ENCODE measurements at places on chromosomes 11 and 22.
A peak's percentile ranks its signal among the peaks of the same experiment; 100 is the strongest.

DNA sequence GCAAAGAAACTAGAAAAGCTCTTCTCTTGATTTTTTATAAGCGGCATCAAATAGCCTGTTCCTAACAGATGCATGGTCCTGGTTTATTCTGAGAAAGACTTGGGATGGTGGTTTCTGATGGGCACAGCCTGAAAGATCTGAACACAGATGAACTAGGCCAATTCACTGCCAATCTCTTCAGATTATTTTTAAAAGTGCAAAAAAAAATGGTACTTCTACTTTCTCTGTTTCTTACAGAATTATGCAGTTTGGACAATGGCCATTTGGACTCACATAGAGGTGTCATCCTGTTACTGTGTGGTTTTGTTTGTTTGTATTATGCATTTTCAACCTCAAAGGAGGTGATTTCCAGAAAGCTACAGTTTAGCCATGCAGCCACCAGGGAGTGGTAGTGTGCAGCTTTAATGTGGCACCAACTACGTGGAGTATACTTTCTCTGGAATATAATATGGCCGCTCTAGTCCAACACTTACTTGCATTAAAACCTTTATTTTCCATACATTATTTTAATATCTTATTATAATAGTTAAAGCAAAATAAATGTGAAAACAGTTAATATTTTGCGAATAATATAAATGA, 469.8 kb upstream of the KIRREL3 start:
- no peak for DNase-seq

DNA sequence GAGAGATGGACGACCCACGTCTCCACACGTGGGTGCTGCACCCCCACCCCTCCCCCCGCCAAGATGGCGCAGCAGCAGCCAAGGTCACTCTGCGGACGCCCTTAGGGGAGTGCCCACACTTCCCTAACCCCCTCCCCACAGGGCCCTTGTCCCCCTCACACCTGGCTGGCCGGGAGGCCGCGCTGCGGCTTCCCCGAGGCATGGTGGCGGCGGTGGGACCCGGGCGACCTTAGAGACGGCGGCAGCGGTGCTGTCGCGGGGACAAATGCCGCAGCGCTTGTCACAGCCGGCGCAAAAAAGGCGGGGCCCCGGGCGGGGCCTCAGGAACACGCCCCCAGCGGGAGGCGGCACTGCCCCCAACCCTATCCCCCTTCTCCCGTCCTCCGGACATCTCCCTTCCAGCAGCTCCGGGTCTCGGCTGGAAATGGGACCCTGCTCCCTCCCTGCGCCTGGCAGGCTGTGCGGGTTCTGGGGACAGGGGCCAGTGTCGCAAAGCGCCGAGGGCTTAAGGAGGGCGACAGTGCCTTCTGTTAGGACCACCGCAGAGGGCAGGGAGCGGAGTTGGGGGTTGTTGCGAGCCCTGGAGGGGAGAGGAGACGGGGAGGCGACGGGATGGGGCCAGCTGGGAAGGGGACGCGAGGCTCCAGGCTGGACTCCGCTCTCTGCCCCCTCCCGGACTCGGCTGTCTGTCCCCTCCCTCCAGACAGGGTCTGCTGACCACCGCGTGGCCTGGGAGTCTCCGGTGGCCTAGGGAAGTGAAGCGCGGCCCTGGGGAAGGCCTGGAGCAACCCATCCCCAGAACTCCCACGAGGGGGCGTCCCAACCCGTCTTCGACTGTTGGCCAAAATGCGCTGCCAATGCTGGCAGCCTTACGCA, at the start of gene CHCHD10:
CHCHD10 (minus strand) TSS at position 300 of the 876 bp plus-strand sequence; CDS start at position 202, 98 bp downstream.
- DNase-seq = peak; percentile 60

GRCh38 chr22:19424186-19424500, 7.4 kb downstream of the HIRA start:
- no peak for DNase-seq

DNA sequence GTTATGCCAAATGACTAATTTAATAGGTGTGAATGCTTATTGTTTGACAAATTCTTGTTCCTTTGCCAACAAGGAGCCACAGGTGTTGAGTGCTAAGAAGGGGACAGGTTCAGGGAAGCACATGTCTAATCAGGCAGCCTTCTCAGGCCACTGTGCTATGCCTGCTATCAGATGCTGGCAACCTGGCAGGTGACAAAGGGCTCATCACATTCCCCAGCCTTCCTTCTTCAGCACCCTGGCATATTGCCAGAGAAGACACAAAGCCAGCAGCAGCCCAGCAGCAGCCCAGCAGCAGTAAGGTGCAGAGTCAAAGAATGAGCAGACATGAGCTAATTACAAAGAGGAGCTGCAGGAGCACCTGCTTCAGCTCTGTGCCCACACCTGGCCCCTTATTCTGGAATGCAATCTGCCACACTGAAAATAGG, 68.2 kb downstream of the GUCY1A2 start:
- no peak for DNase-seq

DNA sequence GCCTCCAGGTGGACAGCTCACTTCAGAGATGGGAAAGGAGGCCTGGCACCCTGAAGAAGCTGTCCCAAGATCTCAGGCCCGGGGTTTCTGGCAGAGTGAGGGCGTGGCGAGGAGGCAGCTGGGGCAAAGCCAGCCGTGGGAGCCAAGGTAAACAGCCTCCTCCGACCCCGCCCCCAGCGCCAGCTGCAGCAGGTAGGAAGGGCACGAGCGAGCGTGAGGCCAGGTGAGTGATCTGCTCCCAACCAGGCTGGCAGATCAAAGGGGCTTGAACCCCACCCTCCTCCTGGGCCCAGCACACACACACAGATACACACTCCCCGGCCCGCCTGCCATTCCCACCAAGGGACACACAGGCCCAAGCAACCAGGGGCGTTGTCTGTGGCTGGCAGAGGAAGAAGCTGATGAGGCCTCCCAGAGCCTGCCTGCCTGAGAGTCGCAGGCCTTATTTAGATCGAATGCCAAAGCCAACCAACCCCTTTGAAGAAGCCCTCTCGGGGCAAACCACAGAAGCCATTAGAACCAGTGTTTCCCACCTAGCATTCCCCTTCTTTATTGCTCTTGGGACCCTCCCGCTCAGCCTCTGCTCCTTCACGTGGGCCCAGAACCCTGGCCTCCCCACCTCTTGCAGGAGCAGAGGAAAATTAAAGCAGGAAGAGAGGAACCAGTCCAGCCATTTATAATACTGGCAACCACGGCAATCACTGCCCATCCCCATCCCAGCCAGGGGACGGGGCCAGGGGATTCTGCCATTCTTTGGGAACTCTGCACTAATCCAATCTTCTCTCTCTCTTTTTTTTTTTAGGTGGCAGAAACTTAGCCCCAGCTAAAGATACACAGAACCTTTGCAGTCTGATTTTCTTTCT, 5.0 kb downstream of the PDGFB start:
- DNase-seq = no peak

GRCh38 chr11:57638005-57638781, 11.5 kb downstream of the YPEL4 start:
- no peak for DNase-seq

GRCh38 chr11:46296059-46296527, 18.6 kb downstream of the CREB3L1 start:
- DNase-seq = no peak

DNA sequence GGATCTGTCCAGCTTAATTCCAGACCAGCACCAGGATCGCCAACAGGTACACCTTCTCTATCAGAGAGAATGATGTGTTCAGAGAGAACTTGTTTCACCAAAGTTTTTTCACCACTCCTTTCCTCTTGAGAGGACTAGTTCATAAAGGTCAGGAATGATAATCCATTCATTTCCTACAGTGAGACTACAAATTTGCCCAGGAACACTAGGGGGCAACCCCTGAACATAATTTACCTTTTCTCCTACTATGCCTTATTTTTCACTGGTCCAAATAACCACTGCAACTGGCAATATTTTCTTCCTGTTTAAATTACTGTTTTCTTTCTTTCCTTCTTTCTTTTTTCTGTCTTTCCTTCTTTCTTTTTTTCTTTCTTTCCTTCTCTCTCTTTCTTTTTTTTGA, 22.5 kb downstream of the CAVIN3 start:
- no peak for DNase-seq

DNA sequence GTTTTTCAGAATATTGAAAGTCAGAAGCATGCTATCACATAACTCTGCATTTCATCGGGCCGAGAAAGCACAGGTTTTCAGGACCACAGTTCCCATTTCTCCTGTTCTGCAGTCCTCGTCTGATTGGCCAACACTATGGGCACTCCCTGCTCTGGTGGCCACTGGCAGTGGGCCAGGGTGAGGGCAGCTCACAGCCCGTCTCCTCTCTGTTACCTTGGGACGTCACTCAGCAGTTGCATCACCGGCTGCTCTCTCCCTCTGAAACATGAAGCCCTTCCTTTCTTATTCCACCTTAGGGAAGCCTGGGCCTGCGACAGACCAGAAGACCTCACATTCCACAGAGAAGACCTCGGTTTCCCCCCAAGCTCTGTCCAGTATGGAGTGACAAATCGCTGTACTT, 11.4 kb upstream of the MICAL3 start:
- DNase-seq = no peak

GRCh38 chr11:10659339-10660216, 34.0 kb downstream of the IRAG1 start:
- DNase-seq = no peak

DNA sequence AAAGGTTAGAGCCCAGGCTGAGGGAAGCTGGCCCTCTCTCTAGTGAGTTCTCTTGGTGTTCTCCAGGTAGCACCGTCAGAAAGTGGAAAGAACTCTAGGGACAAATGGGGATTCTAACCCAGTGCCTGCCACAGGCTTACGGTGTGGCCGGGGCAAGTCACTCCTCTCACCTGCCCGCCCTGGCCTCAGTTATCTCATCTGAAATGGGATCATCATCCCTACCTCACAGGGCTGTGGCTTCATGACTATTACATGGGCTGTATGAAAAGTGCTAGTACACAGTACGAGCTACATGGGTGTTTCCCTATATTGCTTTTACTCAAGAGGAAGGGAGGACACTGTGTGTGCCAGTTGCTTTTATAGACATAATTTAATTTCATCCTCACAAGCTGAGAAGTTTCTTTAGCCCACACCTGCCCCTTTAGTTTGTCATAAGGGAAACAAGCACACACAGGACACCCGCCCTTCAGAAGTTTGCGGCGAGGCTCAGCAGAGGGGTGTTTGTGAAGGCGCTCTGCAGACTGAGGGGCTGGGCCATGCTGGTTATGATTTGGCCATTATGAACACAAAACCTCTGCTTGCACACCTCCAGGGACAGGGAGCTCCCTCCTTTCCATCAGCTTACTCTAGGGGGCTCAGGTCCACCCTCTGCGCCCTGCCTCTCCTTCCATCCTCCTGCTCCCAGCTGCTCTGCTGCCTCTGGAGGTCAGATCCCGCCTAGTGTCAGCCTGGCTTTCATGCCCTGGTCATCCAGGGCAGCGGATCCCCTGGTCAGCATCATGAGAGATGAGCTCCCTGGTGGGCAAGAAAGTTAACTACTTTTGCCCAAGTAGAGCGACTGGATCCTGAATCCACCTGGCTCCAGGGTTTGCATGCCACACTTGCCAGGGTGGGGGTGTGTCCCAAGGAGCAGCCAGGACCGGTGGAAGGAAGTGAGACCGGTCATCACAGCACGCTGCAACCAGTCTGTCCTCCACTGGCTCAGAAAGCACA, 1.2 kb downstream of the KLHL35 start:
- no peak for DNase-seq

DNA sequence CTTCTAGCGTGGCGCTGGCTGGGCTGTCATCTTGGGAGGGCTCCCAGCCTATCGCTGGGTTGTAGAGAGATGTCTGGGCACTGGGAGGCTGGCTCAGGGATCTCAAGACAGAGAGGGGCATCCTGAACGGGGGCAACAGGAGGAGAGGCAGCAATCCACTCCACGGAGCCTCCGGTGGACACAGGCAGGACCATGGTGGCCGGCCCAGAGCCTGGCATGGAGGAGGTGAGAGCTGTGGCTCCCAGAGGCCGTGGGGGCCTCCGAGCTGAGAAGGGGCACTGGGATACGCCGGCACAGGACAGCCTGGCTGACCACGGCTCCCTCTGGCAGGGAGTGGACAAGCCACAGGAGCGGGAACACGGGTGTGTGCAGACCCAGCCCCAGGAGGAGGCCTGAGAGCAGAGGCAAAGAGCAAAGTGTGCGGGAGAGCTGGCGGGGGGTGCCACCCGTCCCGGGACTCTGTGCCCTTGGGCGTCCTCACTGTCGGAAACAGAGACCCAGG, 9.1 kb downstream of the MRGPRF start:
- no peak for DNase-seq

GRCh38 chr11:93577286-93577685, 34.1 kb upstream of the SMCO4 start:
- DNase-seq = no peak

- DNase-seq = no peak
Observed at GRCh38 chr11:93591247-93591898, 48.2 kb upstream of the SMCO4 start.

- no peak for DNase-seq
Observed at GRCh38 chr11:130631119-130631518, 182.7 kb downstream of the ADAMTS15 start.

GRCh38 chr11:35190804-35191348, 51.9 kb downstream of the CD44 start:
- DNase-seq = no peak

DNA sequence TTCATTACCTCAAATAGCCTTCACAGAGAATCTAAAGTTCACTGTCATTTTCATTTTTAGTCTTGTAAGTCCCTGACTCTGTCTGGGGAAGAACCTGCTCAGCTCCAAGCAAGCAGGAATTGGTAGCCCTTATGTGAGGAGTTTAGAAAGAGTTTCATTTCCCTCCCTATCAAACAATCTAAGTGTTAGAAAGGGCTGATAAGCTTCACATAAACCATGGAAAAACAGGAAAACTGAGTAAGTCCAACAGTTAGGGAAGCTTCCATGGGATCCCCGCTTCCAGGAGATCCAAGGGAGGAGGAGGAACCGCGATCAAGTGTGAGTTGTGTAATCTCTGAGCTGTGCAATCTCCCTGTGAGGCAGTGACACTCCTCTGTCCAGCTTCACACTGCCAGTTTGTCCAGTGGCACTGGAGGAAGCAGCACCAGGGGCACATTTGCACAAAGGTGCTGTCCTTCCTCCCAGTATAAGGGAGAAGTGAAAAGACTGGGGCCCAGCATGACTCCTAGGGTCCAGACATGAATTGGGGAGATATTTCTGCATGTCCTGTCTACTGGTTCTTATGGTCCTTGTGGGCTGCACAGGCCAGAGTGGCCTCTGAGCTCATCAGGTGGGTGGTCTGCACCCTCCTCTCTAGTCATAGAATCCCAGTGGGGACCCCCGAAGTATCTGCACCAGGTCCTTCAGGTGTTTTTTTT, 4.3 kb downstream of the PRAME start:
- no peak for DNase-seq

DNA sequence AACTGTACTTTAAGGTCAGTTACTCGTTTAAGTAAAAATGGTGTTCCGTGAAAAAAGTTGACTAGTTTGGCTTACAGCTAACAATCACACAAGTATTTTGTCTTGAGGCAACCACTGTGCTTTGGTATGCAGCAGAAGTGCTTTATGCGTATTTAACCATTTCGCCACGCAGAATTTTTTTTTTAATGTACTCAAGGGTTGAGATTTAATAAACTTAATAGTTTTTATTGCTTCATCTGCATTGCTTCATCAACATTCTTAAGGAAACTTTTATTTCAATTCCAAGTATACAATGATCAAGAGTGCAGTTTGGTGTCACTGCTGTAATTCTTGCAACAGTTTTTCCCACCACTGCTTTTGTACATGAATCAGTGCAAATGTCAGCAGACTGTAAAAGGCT, 66.4 kb downstream of the ZNRF3 start:
- DNase-seq = no peak

All from stimulated activated CD4-positive, alpha-beta T cell treated with anti-CD3 and anti-CD28 coated beads, Interleukin-1b, Interleukin-23, amount 100 ng/mL, for 4 hours (primary cell).